ENCODE measurements at places on chromosomes 6 and 20.

- DNase-seq = no peak
Measured at GRCh38 chr20:33766686-33767085, 34.9 kb downstream of the ZNF341 start.

GRCh38 chr6:157222201-157222981 lies 100.9 kb downstream of the TMEM242 start:
- DNase-seq = no peak

DNA sequence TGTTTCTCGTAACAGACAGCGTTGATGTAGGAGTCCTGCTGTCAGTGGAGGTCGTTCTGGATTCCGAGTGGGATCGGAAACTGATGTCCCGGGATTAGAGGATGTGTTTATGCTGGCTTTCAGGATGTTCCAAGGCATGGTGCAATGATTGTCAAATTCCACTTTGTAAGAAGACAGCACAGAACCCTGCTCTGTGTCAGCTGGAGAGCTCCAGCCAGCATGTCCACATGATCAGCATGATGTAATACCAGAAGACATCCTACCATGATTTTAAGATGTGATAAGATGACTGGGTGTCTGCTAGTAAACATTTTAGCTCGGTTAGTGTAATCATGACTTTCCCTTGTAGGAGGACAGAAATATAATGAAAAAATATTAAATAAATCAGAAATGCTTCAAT lies 20.3 kb downstream of the ENPP1 start:
- DNase-seq = no peak

DNA sequence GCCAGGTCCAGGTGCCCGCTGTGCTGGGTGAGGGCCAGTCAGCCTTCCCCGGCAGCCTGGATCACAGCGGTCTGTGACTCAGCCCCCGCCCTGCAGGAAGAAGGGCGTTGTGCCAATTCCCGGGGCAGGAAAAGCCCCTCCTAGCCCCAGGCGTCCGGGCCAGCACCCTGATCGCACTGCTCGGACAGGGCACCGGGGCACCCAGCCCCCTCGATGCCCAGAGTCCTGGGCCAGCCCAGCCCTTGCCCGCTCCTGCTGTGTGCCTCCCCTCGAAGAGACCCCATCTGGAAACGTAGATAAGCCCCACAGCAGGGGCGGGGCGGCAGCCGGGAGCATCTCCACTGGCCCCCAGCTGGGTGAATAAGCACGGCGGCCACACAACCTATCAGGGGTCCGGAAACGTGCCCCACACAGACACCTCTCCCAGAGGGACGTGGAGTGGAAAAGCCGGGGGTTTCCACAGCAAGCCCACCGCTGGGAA lies 9.9 kb downstream of the LAMA5 start:
- DNase-seq = no peak

- no peak for DNase-seq
Measured at GRCh38 chr6:36186199-36186598, 10.3 kb upstream of the BRPF3 start.

Measured in AG09319 (cell line).